ENCODE measurements at places on chromosomes 6 and 20.

- DNase-seq, result no peak
Measured at GRCh38 chr20:55200317-55200716, 724.9 kb downstream of the DOK5 start.

DNA sequence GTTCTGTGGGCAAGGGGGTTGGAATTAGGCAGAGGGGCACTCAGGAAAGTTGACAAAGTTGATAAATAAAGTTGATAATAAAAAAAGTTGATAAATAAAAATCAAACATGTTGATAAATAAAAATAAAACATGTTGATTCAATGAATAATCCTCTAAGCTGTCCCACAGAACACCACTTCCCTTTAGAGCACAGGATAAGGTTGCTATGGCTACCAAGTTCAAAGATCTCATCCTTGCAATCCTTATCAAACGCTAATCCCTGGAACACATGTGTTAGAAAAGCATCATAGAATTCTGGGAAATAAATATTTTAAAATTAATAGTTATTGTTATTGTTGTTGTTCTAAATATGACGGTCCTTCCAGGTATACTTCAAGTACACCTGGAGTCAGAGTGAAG is 33.9 kb downstream of the MBOAT1 start:
- no peak for DNase-seq

DNA sequence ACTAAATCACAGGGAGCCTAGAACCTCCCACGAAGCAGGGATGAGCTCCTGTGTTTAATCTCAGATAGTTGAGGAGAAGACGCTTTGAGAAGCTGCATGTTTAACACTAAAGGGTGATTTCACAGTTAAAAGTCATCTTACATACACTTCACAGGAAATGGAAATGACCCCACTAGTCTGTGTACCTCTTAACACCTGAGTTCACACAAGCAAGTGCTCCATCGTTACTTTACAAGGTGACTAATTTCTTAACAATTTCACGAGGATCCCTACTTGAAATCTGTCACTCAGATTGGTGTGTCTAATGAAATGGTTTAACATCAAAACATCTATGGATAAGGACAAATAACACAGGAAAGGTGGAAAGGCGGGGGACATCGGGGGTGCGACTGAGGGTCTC is 93.8 kb upstream of the RPS6KA2 start:
- no peak for DNase-seq

DNA sequence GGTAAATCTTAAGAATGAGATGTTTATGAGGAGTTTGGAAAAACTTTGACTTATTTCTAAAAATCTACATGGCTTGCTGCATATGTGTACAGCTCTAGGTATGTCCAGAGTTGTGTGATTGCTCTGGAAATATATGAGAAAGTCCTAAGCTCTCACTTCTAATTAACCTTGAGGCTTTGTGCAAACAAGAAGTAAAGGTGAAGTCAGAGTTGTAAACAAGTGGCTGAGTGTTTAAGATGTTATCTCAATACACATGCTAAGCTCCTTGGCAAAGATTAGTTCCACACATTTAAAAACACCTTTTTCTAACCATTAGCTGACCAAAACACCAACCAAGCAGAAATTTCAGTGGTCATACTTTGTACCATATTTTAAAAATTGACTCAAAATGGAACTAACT is 684.2 kb downstream of the HTR1B start:
- no peak for DNase-seq

DNA sequence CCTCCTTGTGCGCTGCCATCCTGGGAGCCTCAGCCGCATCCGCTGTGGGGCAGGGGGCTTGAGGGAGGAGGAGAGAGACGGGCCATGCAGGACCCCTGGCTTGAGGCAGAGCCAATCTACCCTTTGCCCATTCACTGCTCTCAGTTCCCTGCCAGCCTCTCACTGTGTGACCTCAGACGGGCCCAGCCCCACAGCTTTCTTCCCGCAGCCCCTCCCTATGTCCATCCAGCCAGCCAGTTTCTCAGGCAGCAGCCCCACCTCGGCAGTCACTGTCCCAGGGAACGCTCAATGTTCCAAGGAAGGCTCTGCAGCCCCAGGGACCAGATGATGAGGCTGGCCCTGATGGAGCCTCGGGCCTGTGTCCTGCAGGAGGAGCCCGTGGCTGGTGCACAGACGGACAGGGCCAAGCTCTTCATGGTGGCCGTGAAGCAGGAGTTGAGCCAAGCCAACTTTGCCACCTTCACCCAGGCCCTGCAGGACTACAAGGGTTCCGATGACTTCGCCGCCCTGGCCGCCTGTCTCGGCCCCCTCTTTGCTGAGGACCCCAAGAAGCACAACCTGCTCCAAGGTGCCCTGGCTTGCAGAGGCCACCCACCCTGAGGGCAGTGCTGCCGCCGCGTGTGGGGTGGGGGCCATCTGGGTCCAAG is 3.9 kb upstream of the TNFRSF6B start:
- DNase-seq, result no peak

GRCh38 chr20:17795501-17796071 is 95.8 kb downstream of the BANF2 start:
- no peak for DNase-seq

- no peak for DNase-seq
Measured at GRCh38 chr20:50521221-50522052, 11.3 kb downstream of the PTPN1 start.
